ENCODE measurements at places on chromosomes 12 and 14. TPM values are rescaled to one million over a fixed set of nuclear protein-coding genes. Genes with fewer than 3 reads are reported as not detected.
A peak's percentile ranks its signal among the peaks of the same experiment; 100 is the strongest.

- DNase-seq, result peak; percentile 77
- H3K27ac ChIP-seq, result peak overlapping the region; percentile 40
- H3K4me1 ChIP-seq, result peaks cover 80% of the 10 kb centered on the region
- H3K36me3 ChIP-seq, result no peaks in the 10 kb centered on the region
- H3K27me3 ChIP-seq, result no peaks in the 10 kb centered on the region
- H3K4me3 ChIP-seq, result peak overlapping the region; percentile 33
Observed at GRCh38 chr14:64510825-64511671, 6.5 kb downstream of the ZBTB1 start.

DNA sequence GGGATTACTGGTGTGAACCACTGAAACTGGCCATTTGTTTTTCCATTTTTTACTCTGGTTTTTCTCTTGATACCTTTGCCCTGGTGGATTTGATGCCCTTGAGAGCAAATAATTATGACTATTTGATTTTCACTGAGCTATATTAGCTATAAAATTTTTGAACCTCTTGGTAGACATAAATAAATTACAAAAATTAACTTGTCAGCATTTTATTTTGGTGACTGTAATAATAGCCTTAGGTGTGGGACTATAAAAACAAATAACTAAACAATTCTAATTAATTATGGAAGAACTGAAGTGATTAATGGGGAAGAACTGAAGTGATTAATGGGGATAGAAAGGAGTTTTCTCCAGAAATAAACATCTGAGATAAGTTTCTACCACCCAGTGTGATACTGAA, 62.7 kb downstream of the CAND1 start:
- no peak for DNase-seq
- H3K27ac ChIP-seq, result no peak overlapping the region
- no peaks in the 10 kb centered on the region for H3K36me3 ChIP-seq
- H3K27me3 ChIP-seq, result no peaks in the 10 kb centered on the region
- H3K4me3 ChIP-seq, result no peak overlapping the region

- no peak overlapping the region for H3K4me3 ChIP-seq
- no peak overlapping the region for H3K27ac ChIP-seq
- H3K27me3 ChIP-seq, result no peaks in the 10 kb centered on the region
- H3K36me3 ChIP-seq, result no peaks in the 10 kb centered on the region
- DNase-seq, result no peak
Observed at GRCh38 chr14:57918791-57919190, 52.9 kb upstream of the SLC35F4 start.

DNA sequence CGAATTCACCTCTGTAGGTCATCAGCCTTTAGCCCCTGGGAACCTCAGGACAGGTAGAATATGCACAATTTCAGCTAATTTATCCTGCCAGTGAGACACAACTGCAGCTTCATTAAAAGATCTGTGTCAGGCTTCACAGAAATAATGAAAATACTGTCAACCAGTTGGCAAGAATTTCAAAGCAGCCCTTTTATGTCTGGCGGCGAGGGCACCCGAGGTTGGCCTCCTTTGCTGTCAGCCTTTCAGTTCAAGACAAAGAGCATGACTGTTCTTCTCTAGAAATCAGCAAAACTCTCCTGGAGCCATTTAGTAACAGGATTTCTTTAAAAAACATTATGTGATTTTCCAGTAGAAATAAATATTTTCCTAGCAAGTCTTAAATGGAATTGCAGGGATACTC, 75.9 kb downstream of the BBS10 start:
- DNase-seq, result no peak
- H3K4me3 ChIP-seq, result no peak overlapping the region
- H3K36me3 ChIP-seq, result no peaks in the 10 kb centered on the region
- no peaks in the 10 kb centered on the region for H3K27me3 ChIP-seq

GRCh38 chr12:82696543-82696942, 9.8 kb downstream of the TMTC2 start:
- H3K27me3 ChIP-seq, result no peaks in the 10 kb centered on the region
- H3K4me3 ChIP-seq, result no peak overlapping the region
- no peak overlapping the region for H3K27ac ChIP-seq
- H3K36me3 ChIP-seq, result no peaks in the 10 kb centered on the region
- no peak for DNase-seq
- H3K4me1 ChIP-seq, result no peaks in the 10 kb centered on the region

DNA sequence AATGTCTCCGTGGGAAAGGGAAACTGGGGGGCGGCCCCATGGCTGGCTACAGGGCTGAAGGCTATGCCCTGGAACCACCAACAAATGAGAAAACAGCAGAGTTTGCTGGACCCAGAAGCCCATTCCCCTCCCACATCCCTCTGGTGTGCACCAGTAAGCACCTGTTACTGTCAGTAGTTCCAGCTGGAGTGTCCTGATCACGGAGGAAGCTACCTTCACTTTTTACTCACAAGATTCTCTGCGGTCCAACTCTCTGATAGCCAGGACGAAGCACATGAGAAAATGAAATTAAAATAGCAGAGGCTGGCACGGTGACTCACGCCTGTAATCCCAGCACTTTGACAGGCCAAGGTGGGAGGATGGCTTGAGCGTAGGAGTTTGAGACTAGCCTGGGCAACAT, 22.7 kb upstream of the MEG3 start:
- no peaks in the 10 kb centered on the region for H3K27me3 ChIP-seq
- no peaks in the 10 kb centered on the region for H3K36me3 ChIP-seq
- no peak for DNase-seq

TSPAN8 gene
- total RNA-seq, result not detected

KRT71 gene
- not detected for total RNA-seq
